ENCODE measurements at places on chromosomes 6 and 20.

DNA sequence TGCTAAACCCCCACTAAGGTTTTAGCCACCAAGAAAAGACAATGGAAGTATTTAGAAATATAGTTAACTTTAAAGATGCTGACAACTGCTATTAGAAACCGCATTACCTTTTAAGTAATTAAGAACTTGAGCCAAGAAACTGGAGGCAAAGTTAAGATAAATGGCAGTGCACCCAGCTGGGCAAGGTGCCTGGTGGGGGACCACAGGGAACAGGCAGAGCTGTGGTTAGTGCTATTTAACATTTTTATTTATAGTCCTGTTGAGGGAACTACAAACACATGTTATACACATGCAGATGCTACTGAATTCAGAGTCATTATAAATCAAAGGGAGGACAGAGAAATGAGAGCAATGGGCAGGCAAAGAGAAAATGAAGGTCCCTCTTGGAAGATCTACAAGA, 447.9 kb downstream of the TFAP2B start:
- no peak for DNase-seq

DNA sequence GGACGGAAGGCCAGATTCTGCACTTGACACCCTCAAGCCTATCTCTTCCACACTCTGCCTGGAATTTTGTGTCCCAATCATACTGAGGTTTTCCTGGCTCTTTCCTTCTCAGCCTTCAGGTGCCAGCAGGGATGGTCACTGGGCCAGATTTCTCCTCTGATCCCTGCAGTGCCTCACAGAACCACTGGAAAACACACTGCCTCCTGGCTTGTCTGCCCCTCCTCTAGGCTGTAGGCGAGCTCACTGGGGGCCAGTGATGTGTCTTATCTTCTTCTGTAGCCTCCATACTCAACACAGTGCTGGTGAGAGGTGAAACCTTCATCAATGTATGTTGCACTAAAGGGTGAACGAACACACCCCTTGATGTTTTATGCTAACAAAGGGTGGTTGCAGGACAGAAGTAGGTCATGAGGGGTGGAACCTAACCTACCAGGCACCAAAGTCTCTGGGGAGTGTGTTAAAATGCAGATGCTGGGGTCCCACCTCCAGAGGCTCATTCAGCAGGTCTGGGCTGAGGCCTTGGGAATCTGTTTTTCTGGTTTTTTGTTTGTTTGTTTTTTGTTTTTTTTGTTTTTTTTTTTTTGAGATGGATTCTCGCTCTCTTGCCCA, 80.3 kb downstream of the CDH26 start:
- DNase-seq = no peak

GRCh38 chr20:15900443-15900842, 672.8 kb downstream of the KIF16B start:
- no peak for DNase-seq

DNA sequence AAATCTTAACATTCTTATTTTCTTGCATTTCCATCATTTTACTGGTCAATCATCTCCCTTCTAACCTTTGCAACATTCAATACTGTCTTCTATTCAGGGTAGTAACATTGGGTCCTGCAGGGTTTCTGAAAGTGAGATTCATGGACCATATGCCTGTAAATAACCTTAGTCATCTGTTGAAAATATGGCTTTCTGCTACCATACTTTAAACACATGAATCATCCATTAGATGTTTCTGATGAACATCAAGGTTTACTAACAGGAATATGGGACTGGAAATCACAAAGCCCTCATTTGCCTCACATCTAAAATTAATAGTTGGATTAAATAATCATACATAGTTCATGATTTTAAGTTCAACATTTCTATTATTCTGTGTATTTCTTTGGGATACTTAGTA, 475.9 kb upstream of the MARCKS start:
- no peak for DNase-seq

DNA sequence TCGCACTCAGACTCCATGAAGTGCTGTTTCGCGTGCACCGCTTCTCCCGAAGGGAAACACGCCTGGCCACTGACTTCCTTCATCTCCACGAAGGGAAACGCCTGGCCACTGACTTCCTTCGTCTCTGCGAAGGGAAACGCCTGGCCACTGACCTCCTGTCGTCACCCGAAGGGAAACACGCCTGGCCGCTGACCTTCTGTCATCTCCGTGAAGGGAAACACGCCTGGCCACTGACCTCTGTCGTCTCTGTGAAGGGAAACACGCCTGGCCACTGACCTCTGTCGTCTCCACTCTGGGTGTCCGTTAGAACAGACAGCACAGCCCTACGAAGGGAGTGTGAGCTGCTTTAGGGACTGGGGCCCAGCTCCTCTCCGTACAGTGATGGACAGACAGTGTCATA, 17.1 kb upstream of the ADRM1 start:
- DNase-seq = no peak

All from NCI-H2029 (cell line).